ENCODE measurements at places on chromosomes 3 and 15. TPM values are rescaled to one million over a fixed set of nuclear protein-coding genes. Genes with fewer than 3 reads are reported as not detected.

The ADAMTS7 gene
- total RNA-seq, result 0.07 TPM

The LMCD1 gene
- 0.94 TPM for total RNA-seq

The POLQ gene
- total RNA-seq, result 20.1 TPM

The TADA3 gene
- total RNA-seq, result 67.6 TPM

The NUTM1 gene
- not detected for total RNA-seq

The ITGA11 gene
- 0.02 TPM for total RNA-seq

The DAZL gene
- not detected for total RNA-seq

The SHF gene
- 3.3 TPM for total RNA-seq

The SCAANT1 gene
- not detected for total RNA-seq

The RAP2B gene
- 8.6 TPM for total RNA-seq

The ZKSCAN7 gene
- 1.5 TPM for total RNA-seq

The ABI3BP gene
- total RNA-seq, result not detected

The HESX1 gene
- 1.5 TPM for total RNA-seq

The MYH15 gene
- total RNA-seq, result 0.07 TPM

The TAGLN3 gene
- 1.2 TPM for total RNA-seq

The GALNT15 gene
- not detected for total RNA-seq

The CD96 gene
- 52.7 TPM for total RNA-seq

The ZDHHC19 gene
- total RNA-seq, result not detected

The LINGO1 gene
- total RNA-seq, result not detected

The IMPG2 gene
- 0.05 TPM for total RNA-seq

The DNASE1L3 gene
- not detected for total RNA-seq

The NR2E3 gene
- not detected for total RNA-seq

The MST1R gene
- total RNA-seq, result 0.41 TPM

The GHSR gene
- total RNA-seq, result not detected

The CCR9 gene
- total RNA-seq, result not detected

The TERC gene
- 20.4 TPM for total RNA-seq

The EDEM1 gene
- total RNA-seq, result 137 TPM

The SOX14 gene
- total RNA-seq, result not detected

The ANKRD34C gene
- total RNA-seq, result not detected

The PLSCR5 gene
- not detected for total RNA-seq

The BHLHE40 gene
- total RNA-seq, result 98.2 TPM

The GOLGA6L22 gene
- not detected for total RNA-seq

The MITF gene
- not detected for total RNA-seq

The POPDC2 gene
- total RNA-seq, result 0.72 TPM

The GOLGA6L4 gene
- 0.76 TPM for total RNA-seq

The SH3GL3 gene
- total RNA-seq, result not detected

The LRRC34 gene
- total RNA-seq, result 3.9 TPM

The CDHR4 gene
- total RNA-seq, result not detected

The CSPG4 gene
- not detected for total RNA-seq

The GOLGA8R gene
- 1.1 TPM for total RNA-seq

The SERPINI2 gene
- total RNA-seq, result not detected
